ENCODE measurements at places on chromosomes 4 and X. TPM values are rescaled to one million over a fixed set of nuclear protein-coding genes. Genes with fewer than 3 reads are reported as not detected.
A peak's percentile ranks its signal among the peaks of the same experiment; 100 is the strongest.

GRCh38 chr4:171674781-171675180 is 138.4 kb upstream of the GALNTL6 start:
- H3K4me3 ChIP-seq = no peak overlapping the region
- no peaks in the 10 kb centered on the region for H3K4me1 ChIP-seq
- DNase-seq = no peak
- no peak overlapping the region for H3K27ac ChIP-seq
- H3K27me3 ChIP-seq = no peaks in the 10 kb centered on the region

DNA sequence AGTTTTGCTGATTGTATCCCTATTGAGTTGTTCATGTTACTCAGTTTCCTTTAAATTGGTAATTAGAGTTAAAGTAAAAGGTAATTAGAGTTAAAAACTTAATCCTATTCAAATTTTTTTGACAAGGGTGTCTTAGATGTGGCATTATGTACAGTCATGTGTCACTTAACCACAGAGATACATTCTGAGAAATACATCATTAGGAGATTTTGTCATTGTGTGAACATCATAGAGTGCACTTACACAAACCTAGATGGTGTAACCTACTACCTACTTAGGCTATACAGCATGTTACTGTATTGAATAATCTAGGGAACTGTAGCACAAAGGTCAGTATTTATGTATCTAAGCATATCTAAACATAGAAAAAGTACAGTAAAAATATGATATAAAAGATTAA is 39.2 kb downstream of the BEX3 start:
- no peaks in the 10 kb centered on the region for H3K4me1 ChIP-seq
- no peak overlapping the region for H3K27ac ChIP-seq
- no peaks in the 10 kb centered on the region for H3K27me3 ChIP-seq

GRCh38 chr4:110033355-110034025 is 120.8 kb downstream of the EGF start:
- H3K27ac ChIP-seq = no peak overlapping the region
- H3K4me1 ChIP-seq = no peaks in the 10 kb centered on the region
- no peak overlapping the region for H3K4me3 ChIP-seq
- H3K36me3 ChIP-seq = no peaks in the 10 kb centered on the region

DNA sequence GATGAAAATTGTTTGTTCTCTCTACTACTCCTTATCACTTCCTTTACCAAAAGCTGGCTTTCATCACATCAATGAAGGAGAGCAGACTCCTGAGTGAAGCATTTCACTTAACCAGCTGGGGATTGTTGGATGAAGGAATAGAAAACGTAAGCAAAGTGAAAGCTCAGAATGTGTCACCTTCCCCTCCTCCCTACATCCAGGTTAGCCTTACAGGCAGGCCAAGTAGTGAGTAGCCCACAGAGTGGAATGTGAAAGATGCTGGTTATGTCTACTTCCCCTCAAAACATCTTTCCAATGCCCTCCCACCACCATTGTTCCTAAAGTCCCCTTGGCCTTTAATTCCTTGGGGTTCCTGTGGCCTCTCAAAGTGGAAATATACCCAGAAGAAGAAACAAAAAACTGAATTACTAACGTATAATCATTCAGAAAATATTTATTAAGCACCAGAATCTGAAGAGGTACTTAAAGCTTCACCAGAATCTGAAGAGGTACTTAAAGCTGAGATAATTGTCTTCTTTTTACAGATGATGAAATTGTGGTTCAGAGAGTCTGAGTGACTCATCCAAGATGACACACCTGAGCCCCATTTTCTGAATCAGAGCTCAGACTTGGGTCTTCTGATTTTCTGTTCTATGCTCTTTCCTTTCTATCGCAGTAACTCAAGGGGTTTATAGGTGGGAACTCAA is 6.5 kb downstream of the P2RY4 start:
- no peaks in the 10 kb centered on the region for H3K4me1 ChIP-seq
- no peak overlapping the region for H3K4me3 ChIP-seq
- no peak for DNase-seq
- no peaks in the 10 kb centered on the region for H3K36me3 ChIP-seq

- DNase-seq = peak; percentile 26
- no peak overlapping the region for H3K4me3 ChIP-seq
- no peaks in the 10 kb centered on the region for H3K4me1 ChIP-seq
- H3K27ac ChIP-seq = no peak overlapping the region
- H3K36me3 ChIP-seq = no peaks in the 10 kb centered on the region
- no peaks in the 10 kb centered on the region for H3K27me3 ChIP-seq
These were observed 58.9 kb upstream of the PGM2 start for GRCh38 chr4:37767546-37767945.

DNA sequence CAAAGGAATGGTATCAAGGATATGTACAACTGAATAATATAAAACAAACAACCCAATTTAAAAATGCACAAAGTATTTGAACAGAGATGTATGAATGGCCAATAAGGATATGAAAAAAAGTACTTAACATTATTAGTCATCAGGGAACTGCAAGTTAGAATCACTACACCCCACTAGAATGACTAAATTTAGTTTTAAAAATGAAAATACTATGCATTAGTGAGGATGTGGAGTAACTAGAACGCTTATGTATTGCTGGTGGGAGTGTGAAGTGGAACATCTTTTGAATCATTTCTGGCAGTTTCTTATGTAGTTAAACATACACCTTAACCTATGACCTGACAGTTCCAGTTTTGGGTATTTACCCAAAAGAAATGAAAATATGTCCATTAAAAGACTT is 13.0 kb upstream of the SLC16A2 start:
- H3K27me3 ChIP-seq = no peaks in the 10 kb centered on the region
- H3K4me1 ChIP-seq = no peaks in the 10 kb centered on the region
- no peak overlapping the region for H3K4me3 ChIP-seq
- no peaks in the 10 kb centered on the region for H3K36me3 ChIP-seq

DNA sequence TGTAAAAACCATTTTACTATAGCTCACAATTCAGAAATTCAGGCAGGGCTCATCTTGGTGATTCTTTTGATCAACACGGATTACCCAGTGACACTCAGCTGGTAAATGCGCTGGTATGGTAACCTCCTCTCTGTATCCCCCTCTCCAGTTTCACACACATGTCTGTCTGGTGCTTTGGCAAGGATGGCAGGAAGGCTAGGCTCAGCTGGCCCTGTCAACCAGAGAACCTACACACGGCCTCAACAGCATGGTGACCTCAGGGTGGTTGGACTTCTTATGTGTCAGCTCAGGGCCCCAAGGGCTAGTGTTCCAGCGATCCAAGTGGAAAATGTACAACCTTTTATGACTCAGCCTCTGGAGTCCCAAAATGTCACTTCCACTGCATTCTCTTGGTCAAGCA is 55.7 kb upstream of the EOLA2 start:
- no peak overlapping the region for H3K27ac ChIP-seq
- no peak overlapping the region for H3K4me3 ChIP-seq
- H3K27me3 ChIP-seq = no peaks in the 10 kb centered on the region
- no peaks in the 10 kb centered on the region for H3K4me1 ChIP-seq

GRCh38 chr4:9970399-9971011 is 50.8 kb downstream of the SLC2A9 start:
- no peak for DNase-seq
- H3K4me3 ChIP-seq = no peak overlapping the region
- no peak overlapping the region for H3K27ac ChIP-seq
- H3K27me3 ChIP-seq = no peaks in the 10 kb centered on the region

DNA sequence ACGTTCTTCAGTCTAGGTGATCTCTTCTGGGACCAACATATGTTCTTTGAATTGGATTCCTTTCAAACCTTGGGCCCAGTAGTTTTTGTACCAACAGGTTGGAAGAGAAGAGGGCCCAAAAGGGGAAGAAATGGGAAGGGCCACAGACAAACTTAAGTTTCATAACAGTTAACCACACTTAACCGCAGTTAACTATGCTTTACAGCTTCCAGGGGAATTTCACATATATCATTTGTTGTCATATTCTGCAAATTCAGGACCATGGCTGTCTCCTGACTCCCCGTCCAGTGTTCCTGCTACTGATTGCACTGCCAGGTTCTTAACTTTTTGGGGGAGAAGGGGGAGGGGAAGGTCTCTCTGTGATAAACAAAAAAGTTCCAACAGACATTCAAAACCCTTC is 34.6 kb downstream of the RTL5 start:
- no peaks in the 10 kb centered on the region for H3K36me3 ChIP-seq
- H3K4me1 ChIP-seq = peaks cover 3% of the 10 kb centered on the region
- H3K27ac ChIP-seq = no peak overlapping the region
- DNase-seq = no peak
- no peaks in the 10 kb centered on the region for H3K27me3 ChIP-seq
- H3K4me3 ChIP-seq = no peak overlapping the region

DNA sequence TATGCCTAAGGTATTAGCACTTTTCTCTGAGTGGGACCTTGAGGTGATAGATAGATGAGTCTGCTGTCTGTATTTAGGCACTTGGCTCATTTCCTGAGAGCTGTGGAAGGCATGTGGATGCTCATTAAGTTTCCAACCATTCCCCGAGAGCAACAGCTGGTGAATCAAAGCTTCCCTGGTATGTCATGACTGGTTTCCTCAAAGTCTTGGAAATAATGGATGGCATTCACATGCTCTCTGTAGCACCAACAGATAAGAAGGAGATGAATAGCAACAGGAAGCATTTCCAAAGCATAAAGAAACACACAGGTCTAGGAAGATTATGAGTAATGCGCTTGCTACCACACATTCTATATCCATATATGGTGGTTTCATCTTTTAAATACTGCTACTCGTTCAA is 118.3 kb upstream of the ETNPPL start:
- no peak overlapping the region for H3K4me3 ChIP-seq
- H3K27me3 ChIP-seq = no peaks in the 10 kb centered on the region
- H3K27ac ChIP-seq = no peak overlapping the region
- H3K4me1 ChIP-seq = no peaks in the 10 kb centered on the region
- DNase-seq = no peak
- H3K36me3 ChIP-seq = no peaks in the 10 kb centered on the region

GRCh38 chrX:20144491-20144890 is 2.9 kb upstream of the EIF1AX start:
- DNase-seq = no peak
- peaks cover 2% of the 10 kb centered on the region for H3K4me1 ChIP-seq
- H3K36me3 ChIP-seq = no peaks in the 10 kb centered on the region
- no peak overlapping the region for H3K4me3 ChIP-seq
- H3K27ac ChIP-seq = no peak overlapping the region
- H3K27me3 ChIP-seq = no peaks in the 10 kb centered on the region

- H3K27me3 ChIP-seq = no peaks in the 10 kb centered on the region
- H3K4me3 ChIP-seq = peak overlapping the region; percentile 29
- H3K4me1 ChIP-seq = no peaks in the 10 kb centered on the region
- DNase-seq = peak; percentile 43
- H3K36me3 ChIP-seq = no peaks in the 10 kb centered on the region
These were observed 5.6 kb downstream of the FLNA start for GRCh38 chrX:154368630-154369448.

DNA sequence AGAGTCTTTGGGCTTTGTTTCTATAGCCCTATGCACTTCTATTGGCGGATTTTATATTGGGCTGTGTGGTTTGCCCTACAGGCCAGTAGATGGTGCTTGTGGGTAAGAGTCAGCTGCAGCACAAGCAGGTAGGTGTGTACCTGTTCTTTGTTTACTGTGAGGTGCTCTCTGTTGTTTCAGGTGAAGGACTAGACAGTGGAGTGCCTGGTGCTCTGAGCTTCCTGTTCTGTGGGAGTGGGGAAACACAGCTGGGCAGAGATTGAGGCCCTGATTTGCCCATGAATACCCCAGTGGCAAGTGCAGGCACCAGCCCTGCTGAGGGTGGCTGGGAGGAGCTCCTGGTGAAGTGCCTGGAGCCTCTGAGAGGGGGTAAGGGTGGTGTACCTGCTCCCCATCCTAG is 26.3 kb upstream of the UCP1 start:
- H3K36me3 ChIP-seq = no peaks in the 10 kb centered on the region
- peaks cover 5% of the 10 kb centered on the region for H3K27me3 ChIP-seq
- H3K4me3 ChIP-seq = no peak overlapping the region
- no peak overlapping the region for H3K27ac ChIP-seq
- DNase-seq = peak; percentile 68

DNA sequence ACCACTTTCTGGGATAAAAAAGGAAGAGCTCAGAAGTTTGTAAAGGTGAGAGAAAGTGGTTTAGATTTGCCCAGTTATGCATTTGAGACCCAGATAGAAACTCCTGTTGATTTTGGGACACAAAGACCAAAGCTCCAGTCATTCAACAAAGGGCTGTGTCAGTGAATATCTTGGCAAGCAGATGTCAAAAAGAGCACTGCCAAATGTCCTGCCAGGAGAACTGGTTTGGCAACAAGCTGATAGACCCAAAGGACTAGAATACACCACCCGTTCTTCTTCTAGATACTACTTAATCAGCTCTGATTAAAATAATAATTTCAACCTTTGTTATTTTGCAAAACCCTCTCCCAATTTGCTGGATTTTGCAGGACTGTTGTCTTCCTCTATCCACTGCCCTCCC is 121.4 kb downstream of the NHS start:
- H3K4me1 ChIP-seq = peaks cover 4% of the 10 kb centered on the region
- H3K4me3 ChIP-seq = no peak overlapping the region
- H3K27me3 ChIP-seq = no peaks in the 10 kb centered on the region

- no peak overlapping the region for H3K4me3 ChIP-seq
- H3K36me3 ChIP-seq = no peaks in the 10 kb centered on the region
- no peaks in the 10 kb centered on the region for H3K27me3 ChIP-seq
- no peak for DNase-seq
These were observed 161.4 kb downstream of the RAB28 start for GRCh38 chr4:13322681-13323101.

DNA sequence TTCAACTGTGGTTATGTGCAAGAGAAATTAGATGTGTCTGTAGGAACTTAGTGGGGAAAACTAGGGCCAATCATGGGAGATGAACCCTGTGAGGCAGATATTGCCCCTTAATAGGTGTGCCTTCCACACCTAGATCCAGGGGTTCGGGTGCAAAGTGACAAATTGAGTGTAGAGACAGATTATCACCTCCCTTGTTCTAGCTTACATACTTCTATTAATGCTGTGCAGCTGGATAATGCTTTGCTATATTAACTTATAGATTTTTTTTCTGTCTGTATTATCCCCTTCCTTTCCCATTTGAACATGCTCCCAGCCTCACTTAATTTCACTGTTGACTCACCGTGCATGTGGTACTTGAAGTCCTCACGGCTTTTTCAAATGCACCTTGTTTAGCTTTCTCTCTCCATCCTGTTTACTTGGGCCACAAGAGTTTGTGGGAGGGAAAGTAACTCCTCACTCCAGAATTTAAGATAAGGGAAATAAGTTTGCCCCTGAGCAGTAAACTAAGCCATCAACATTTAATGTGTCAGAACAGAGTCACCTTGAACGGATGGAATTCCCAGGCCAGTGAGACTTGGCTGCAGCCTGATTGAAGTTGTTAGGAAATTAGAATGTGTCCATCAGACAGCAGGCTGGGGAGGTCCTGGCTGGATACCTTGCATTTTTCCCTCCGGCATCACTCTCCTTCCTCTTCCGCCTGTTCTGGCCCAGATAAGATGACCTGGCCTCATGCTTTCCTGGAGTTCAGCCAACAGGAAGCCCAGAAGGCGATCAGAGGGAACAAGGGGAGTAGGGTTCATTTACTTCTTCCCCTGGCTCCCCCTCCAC is 478.4 kb downstream of the BCOR start:
- no peak overlapping the region for H3K27ac ChIP-seq
- no peaks in the 10 kb centered on the region for H3K4me1 ChIP-seq
- peak; percentile 15 for DNase-seq
- no peaks in the 10 kb centered on the region for H3K36me3 ChIP-seq
- no peak overlapping the region for H3K4me3 ChIP-seq

Gene STEEP1
- polyA plus RNA-seq = 20.8 TPM

Gene SPANXB1
- polyA plus RNA-seq = not detected

Gene GAGE12F
- not detected for polyA plus RNA-seq

Gene TRIML2
- not detected for polyA plus RNA-seq

Gene ADH6
- polyA plus RNA-seq = 24.0 TPM

Gene UGT2B17
- 229 TPM for polyA plus RNA-seq

Gene RPL9
- 1,916 TPM for polyA plus RNA-seq

Gene GYPA
- polyA plus RNA-seq = not detected

Gene POU3F4
- polyA plus RNA-seq = not detected

Gene CT55
- polyA plus RNA-seq = not detected
